ENCODE measurements at places on chromosomes 2 and 18.

- DNase-seq = no peak
Observed at GRCh38 chr2:118168615-118169014, 80.3 kb downstream of the INSIG2 start.

GRCh38 chr2:227536445-227536844 lies 62.2 kb upstream of the SCYGR2 start:
- no peak for DNase-seq

GRCh38 chr18:11119550-11119949 lies 29.8 kb downstream of the PIEZO2 start:
- DNase-seq = no peak

- DNase-seq = peak; percentile 11
Observed at GRCh38 chr2:239792405-239793084, 232.6 kb downstream of the NDUFA10 start.

GRCh38 chr2:9950521-9951271 lies 797 bp upstream of the GRHL1 start:
- DNase-seq = peak; percentile 31

DNA sequence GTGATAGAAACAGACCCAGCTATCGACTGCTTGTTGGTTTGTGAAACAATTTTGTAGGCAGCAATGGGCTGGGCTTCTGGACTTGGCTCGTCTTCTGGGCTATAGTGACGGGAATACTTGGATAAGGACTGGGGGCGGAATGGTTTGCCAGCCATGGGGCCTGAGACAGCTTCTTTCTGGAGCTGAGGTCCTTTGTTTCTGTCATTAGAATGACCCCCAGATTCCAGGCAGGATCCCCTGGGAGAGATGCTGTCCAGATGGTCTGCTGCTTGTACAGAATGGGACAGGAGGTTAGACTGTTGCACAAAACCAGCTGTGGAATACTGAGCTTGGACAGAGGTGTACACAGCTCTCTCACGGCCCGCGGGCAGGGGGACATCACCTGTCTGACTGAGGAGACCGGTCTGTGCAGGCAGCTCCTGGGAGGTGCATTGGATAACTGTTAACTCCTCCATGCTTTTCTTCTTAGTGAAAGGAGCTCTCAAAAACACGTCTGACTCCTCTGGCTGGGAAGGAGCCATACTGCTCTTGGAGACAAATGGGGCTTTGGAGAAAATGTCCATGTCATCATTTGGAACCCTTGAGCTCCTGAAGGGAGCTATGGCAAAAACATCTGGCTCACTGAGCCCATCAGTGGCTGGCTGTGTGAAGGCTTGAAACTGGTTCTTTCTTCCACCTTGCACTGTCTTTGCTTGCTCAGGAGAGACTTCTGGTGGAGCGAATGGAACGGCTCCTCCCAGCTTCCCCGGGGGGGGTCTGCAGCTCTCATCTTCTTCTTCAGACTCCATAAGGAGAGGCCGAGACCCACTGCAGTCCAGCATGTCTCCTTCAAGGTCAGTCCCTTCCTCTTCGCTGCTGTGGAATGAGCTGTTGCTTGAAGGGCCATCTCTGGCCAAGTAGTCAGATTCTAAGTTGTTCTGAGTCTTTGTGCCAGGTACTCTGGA lies 28.6 kb upstream of the NFU1 start:
- DNase-seq = peak; percentile 74

GRCh38 chr2:88810017-88810416 lies 118.5 kb downstream of the RPIA start:
- DNase-seq = no peak

GRCh38 chr2:55311444-55311870 lies 42.4 kb upstream of the MTIF2 start:
- no peak for DNase-seq

Measured in adrenal gland (tissue), 19 donors.